NCI-H1048 (cell line): ENCODE measurements at places on chromosomes 16 and 17.

DNA sequence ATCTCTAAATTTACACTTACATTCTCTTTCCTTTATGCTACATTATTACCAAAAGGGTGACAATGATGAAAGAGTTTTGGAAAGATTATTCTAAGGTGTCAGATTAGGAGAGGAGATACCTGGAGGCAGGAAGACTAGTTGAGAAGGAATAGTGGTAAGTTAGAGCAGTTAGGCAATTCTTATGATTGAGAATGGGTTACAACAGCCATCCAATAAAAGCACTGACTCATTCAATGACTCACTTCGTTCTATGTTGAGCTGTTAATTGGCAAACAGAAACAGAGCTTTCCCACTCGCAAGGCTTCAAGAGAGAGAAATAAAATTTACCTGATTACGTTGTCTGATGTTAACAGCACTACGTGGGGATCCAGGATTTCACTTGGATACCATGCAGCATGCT, 5.8 kb downstream of the NUP88 start:
- DNase-seq, result no peak

DNA sequence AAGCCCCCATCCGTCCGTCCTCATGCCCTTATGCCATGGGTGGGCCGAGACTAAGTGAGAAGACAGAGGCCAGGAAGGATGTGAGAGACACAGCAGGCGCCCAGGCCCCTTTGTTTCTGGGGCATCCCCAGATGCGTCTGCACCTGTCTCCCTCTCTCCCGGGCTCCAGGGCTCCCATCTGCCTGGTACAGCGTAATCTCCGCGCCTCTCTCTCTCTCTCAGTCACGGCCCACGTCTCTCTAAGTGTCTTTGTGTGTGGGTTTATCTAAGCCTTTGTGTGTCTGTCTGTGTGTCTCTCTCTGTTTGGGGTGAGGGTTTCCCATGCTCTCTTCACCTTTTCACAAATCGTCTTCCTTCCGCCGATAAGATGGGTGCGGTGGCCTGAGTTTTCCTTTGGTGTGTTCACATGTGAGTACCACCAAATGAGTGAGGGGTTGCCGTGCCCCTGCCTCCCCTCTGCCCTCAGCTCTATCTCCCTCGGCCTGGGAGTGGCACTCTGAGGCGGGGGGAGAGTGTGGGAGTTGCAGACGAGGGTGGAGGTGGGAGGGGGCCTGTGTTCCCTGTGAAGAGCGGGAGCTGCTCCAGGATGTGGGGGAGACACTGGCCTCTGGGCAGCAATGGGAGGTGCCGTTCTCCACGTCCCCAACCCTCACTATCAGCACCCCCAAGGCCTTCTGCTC, 25.8 kb upstream of the ABCC3 start:
- no peak for DNase-seq

- no peak for DNase-seq
Observed at GRCh38 chr16:87851141-87851587, 18.1 kb downstream of the SLC7A5 start.

- DNase-seq, result no peak
Observed at GRCh38 chr16:75311383-75311938, 60.0 kb upstream of the BCAR1 start.

DNA sequence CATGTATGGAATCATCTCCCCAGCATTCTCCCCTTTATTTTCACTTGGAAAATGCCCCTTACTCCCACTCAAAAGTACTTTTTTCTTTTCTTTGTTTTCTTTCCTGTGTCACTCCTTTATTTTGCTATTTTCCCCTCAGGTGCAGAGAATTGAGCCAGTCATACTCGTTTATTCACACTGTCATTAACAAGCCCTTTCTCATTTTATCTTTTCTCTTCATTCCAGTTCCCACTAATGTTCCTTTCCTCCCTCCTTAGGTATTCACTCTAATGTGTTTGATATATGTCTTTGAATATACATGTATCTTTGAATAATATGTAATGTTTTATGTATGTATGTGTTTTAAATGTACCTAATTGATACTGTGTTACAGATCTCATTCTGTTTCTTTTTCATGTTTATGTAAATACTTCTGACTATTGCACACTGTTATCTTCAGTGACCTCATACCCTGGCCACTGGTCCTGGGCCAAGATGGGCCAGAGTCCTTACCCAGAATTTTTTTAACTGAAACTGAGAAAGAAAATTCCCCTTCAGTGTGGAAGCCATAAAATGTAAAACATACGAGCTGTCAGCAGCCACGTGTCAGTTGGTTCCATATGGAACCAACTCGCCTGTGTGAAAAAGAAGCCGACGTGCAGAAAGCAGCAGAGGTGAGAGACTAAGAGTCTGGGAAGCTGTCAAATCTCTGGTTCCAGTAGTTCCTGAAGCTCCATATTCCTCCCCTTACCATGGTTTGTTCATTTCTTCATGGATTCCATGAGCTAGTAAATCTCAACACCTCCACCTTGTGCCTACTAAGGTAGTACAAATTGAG, 5.8 kb downstream of the SRR start:
- DNase-seq, result no peak

DNA sequence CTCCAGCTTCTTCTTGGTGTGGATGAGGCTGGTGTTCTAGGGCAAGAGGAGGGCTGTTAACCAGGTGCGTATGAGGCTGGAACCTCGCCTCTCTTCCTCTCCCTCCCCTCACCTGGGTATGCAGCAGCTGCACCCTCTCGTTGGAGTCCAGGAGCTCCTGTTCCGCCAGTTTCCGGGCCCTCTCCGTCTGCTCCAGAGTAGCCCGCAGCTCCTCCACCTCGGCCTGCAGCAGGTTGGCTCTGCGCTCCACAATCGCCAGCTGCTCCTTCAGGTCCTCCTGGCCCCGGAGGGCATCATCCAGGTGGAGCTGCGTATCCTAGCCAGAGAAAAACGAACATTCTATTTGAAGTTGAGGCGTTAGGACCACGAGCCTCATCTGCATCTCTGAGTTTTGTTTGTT, 25.4 kb downstream of the MYH3 start:
- DNase-seq, result no peak

DNA sequence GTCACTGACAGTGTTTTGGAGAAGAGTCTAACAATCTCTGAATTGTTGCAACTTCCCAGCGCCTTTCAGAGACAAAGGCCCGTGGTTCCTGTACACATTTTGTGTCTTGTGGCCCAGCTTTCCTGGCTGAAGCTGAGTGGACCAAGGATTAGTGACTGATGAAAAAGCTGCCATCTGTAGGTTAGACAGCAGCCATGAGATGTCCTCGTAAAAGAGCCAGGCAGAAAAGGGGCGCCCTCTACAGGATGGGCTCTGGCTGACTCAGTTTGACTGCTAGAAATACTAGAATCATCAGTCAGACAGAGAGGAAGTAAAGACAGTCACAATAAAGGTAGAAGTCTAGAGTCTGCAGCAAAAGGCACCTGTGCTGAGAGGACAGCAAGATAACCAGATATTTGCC, 26.5 kb upstream of the NF1 start:
- no peak for DNase-seq

- no peak for DNase-seq
Observed at GRCh38 chr17:67994817-67995569, 1.3 kb downstream of the C17orf58 start.

- no peak for DNase-seq
Observed at GRCh38 chr16:70152578-70153302, 20.8 kb upstream of the CLEC18C start.

DNA sequence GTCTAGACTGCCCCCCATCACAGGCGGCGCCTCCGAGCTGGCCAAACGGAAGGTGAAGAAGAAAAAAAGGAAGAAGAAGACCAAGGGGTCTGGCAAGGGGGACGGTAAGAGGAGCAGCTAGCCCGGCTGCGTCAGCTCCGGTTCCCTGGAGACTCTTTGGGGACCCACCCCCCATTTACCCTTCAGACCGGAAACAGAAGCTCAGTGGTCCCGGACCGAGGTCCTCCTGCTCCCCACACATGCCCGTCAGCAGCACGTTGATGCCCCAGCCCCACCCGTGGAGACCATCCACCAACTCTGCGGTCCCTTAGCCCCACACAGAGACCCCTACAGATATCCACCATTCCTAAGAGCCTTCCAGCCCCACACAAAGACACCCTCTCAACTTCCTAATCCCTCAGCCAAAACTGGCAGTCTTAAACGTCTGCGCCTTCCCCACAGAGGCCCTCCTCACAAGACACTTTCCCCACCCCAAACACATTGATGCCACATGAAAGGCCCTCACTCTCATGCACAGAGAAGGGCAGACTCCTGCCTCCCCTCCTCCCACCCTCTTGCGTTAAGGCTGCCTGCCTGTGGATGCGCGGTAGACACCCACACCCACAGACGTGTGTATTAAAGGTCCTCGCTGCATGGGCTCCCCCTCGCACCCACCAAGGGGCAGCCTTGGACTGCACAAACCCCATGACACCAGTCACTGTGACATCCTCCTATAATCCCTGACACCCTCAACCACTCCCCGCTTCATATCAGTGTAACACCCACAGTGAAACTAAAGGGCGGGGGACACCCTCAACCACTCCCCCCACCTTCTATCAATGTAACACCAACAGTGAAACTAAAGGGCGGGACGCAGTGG, 58.2 kb upstream of the RPH3AL start:
- no peak for DNase-seq

- DNase-seq, result no peak
Observed at GRCh38 chr17:44005527-44006271, 1.3 kb downstream of the NAGS start.

GRCh38 chr17:74758848-74759168, 10.4 kb downstream of the NHERF1 start:
- DNase-seq, result no peak
